ENCODE measurements at places on chromosomes 2 and 18. TPM values are rescaled to one million over a fixed set of nuclear protein-coding genes. Genes with fewer than 3 reads are reported as not detected.

GRCh38 chr2:36337354-36337753 is 18.2 kb upstream of the CRIM1 start:
- DNase-seq = no peak

DNA sequence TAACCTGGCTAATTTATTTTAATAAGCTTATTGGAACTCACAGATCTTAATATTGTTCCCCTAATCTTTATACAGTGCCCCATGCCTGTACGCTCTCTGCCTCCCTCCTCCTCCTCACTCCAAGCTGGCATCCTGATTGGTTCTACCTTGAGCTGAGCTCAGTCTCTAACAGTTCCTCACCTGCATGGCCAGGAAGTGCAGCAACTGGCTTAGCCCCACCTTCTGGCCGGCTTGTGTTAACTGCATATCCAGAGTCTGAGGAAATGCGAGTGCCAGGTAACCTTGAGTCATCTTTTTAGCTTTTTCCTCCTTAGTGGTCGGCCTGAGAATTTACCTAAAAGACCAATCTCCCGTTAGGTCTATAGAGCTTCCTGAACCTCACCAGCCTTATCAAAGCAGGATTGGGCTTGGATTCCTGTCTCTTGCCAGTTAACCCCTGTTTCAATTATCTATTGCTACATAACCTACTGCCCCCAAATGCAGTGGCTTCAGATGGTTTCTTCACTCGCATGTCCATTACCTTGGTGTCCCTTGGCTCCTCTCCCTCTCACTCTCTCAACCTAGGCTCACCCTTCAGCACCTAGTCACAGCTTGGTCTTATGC is 89.5 kb upstream of the STK39 start:
- peak; percentile 25 for DNase-seq

EVX2 gene
- not detected for total RNA-seq

ZNF24 gene
- total RNA-seq = 56.6 TPM

AFF3 gene
- 1.7 TPM for total RNA-seq

RBM45 gene
- total RNA-seq = 18.6 TPM
